ENCODE measurements at places on chromosomes 16 and 17.

GRCh38 chr17:11908711-11909146, 88.5 kb downstream of the ZNF18 start:
- no peak for DNase-seq

DNA sequence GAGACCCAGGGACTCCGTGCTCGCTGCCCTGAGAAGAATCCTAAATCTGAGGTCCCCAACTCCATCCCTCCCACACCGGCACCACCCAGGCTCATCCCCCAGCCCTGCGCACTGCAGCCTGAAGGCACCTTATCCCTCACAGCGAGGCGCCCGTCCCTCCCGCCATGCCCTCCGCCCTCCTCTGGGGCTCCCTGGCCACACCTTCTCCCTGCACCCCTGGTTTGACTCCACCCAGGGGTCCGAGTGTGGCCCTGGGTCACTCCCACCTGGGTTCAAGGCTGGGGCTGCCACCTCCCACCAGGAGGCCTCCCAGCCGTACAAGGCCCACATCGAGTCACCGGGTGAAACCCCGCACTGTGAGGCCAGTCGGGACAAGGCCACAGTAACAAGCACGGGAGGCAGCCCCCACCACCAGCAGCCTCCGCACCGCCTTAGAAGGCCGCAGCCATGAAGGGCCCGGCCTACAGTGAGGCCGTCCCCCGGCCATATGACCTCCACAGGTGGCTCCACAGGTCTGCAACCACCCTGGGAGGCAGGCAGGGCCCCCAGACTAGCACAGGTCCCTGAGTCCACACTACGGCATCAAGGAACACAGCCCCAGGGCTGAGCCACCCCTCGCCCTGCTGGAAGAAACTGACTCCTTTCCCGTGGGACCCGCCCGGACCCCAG, 8.3 kb downstream of the HAGH start:
- DNase-seq = no peak

- no peak for DNase-seq
Measured at GRCh38 chr16:2990891-2991290, 10.6 kb upstream of the PKMYT1 start.

DNA sequence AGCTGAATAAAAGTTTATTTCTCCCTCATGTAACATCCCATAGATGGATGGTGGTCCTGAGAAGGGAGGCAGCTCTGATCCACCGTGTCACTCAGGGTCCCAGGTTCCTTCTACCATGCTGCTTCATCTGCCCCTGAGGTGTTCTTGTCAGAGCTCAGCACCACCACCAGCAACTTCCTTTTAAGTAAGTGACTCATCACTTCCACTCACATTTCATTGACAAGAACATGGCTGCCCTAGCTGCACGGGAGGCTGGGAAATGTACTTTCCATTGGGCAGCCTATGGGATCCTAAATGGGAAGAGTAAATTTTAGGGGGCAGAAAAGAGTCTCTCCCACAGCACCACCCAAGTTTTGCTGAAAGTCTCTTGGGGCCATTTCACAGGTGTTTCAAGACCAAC, 134.7 kb downstream of the USP31 start:
- no peak for DNase-seq

DNA sequence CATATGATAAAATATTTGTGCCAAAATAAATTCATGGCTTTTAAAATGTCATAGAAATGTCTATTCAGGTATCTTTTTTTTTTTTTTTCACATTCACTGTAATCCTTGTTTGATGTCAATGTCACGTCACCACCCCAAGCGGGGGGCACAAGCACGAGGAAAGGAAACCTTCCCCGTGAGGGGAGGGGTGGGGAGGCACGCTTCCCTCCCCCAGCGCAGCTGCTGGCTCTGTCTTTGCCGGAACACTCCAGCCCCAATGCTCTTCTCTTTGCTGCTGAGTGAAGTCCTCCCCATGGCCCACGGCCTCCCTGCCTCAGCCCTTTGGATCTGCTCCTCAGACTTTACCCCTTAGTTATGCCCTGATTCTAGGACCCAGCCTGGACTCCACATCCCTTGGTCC, 1.5 kb downstream of the SLC35G3 start:
- DNase-seq = no peak

DNA sequence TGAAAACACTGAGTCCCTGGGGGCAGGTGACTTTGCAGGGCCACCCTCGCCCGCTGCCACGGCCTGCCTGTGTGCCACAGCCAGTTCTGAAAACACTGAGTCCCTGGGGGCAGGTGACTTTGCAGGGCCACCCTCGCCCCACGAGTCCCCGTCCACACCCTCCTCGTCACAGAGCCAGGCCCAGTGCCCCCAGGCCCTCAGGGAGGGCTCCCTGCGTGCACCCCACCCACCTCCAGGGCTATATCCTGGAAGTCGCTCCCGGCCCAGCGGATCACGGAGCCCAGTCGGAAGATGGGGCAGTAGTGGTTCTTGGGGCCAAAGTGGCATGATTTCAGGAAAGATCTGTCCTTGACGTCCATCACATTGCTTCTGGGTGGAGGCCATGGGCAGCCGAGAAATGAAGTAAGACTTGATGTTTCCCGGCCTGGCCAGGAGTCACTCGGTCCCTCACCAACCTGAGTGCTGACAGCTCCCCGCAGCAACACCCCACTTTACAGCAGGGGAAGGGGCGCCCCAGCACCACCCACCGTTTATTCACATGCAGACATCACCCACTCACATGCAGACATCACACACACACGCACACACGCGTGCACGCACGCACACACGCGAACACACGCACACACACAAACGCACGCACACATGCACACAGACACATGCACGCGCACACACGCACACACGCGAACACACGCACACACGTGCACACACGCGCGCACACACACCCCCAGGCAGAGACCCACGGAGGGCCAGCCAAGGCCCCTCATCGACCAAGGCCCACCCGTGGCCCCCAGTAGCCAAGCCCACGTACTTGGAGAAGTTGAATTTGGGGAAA, 6.5 kb downstream of the P2RX5 start:
- DNase-seq = no peak

Measured in Ammon's horn (tissue), 1 donor.